ENCODE measurements at places on chromosomes 1 and 21.
A peak's percentile ranks its signal among the peaks of the same experiment; 100 is the strongest.

GRCh38 chr1:207676153-207676552 is 31.2 kb downstream of the CR1L start:
- DNase-seq = no peak

GRCh38 chr1:26288311-26288941 is 8.5 kb downstream of the SH3BGRL3 start:
- peak; percentile 75 for DNase-seq

- no peak for DNase-seq
Measured at GRCh38 chr1:242710286-242710685, 185.8 kb upstream of the PLD5 start.

- no peak for DNase-seq
Measured at GRCh38 chr1:206859082-206859521, 6.3 kb upstream of the IL20 start.

- peak; percentile 64 for DNase-seq
Measured at GRCh38 chr1:202193614-202194327, at the start of gene LGR6. TSS of gene LGR6 (plus strand) at chr1:202193799. CDS start at chr1:202193990, 191 bp downstream.

- no peak for DNase-seq
Measured at GRCh38 chr1:17134034-17134433, 14.8 kb upstream of the PADI2 start.

DNA sequence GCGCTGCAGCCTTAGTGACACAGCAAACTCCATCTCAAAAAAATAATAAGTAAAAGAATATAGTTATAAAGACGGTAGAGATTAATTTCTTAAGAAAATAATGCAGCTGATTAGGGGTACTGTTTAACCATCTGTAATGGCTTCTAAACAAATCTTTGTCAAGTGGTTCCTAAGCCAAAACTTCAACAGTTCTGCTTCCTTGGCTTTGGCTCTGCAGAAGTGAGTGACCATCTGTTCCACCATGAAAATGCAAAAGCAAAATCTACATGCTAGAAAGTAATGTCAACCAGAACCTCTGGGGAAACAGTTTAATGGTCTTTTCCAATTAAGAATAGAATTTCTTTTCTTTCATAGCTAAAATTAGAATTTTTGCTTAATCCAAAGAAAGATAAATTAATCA is 8.3 kb upstream of the SH2D5 start:
- no peak for DNase-seq

DNA sequence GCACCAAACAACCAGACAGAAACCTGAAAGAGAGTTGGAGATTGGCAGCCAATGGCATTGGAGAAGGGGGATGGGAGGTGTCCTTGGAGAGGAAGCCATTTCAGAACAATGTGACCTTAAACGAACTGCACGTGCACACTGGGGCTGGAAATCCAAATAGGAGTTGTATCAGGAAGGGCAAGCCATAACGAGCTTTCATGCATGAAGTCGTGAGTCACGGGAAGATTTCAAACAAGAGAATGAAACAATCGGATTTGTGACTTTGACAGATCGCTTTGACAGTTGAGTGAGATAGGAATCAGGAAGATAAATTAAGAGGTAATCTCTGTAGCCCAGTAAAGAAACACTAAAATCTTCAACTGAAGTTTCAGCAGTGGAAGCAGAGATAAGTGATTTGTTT is 445.8 kb upstream of the ZP4 start:
- no peak for DNase-seq

GRCh38 chr1:199639453-199639852 is 388.1 kb upstream of the NR5A2 start:
- no peak for DNase-seq

DNA sequence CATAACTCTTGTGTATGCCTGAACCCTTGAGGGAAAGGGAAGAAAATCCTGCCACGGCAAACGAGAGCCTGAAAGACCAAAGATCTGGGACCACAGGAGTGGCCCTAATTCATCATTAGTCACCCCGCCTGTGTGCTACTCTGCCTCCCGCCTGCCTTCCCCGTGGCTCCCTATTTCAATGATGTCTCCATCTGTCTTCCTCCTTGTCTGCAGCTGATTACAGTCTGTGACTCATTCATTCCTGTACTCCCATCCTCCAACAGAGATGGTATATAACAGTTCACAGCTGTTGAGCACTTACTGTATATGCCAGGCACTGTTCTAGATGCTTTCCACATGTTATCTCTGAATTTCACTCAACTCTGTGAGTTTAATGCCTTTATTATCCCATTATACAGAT is 96.6 kb downstream of the SEC16B start:
- DNase-seq = no peak

- no peak for DNase-seq
Measured at GRCh38 chr1:203206129-203206687, 19.7 kb upstream of the CHI3L1 start.

Measured in Peyer's patch (tissue), 4 donors.